ENCODE measurements at places on chromosomes 5 and 9.

GRCh38 chr9:110427497-110428104 is 89.9 kb upstream of the TXNDC8 start:
- DNase-seq = no peak

GRCh38 chr9:101229606-101230005 is 155.2 kb downstream of the BAAT start:
- no peak for DNase-seq

- no peak for DNase-seq
These were observed 317.7 kb downstream of the PDE4D start for GRCh38 chr5:59575648-59576445.

DNA sequence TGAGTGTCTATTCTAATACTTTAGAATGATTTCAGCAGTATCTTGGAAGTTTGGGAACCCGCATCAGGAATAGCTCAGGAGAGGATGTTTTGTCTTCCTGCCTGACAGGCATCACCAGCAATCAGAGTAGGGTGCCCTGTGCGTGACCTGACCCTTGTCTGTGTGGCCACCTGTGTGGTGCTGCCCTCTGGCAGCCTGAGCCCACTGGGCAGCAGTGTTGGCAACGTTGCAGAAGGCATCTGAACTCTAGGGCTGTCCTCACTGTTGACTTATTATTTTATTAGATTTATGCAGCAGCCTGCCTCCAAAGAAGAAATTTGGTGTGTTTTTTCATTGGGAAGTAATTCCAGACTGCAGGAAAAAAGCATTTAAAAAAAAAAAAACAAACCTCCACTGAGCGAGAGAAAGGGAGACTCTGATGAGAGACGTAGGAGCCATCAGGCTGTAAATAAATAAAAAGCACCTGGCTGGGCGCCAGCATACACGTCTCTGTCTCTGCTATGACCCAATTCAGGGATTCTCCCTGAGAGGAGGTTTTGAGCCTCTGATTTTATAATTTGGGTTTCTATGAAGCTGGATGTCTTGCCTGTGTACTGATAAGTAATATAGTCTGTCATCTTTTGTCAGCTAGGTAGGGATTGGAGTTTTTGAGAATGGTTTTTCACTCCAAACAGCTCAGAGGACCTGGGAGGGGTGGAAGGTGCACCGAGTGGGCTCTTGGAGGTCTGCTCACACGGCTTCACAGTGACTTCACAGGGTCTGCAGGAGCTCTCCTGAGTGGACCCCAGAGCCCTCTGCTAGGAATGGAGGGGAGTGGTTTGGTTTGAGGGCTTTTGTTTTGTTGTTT is 49.0 kb downstream of the FAM78A start:
- no peak for DNase-seq

DNA sequence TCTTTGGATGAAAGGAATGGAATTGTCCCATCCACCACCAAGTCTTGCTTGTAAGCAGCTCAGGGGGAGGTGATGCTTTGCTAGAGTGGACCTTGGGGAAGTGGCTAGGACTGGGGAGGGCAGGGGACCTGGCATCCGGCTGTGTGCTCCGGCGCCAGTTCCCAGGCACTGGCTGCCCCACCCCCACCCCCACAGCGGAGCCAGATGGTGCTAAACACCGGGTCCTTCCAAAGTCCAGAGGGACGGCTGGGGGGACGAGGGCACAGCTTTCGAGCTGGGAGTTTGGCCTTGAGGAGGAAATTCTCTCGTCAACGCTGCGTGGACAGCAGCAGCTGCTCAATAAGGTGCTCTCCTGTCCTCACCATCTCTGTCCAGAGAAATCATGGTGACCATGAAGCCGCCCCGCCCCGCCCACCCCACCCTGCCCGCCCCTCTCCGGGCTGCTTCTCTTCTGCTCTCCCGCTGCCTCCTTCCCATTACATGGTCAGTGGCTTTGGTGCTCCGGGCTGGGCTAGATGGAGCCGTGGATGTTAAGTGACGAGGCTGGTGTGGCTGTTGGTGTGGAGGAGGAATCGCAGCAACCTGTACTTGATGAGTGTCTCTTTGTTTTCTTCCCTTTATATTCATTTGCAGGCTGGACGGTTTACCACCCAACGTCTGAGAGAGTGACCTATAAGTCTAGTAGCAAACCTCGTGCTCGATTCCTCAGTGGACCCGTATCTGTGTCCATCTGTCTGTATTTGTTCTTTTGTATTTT is 115.7 kb downstream of the WNK2 start:
- DNase-seq = no peak

DNA sequence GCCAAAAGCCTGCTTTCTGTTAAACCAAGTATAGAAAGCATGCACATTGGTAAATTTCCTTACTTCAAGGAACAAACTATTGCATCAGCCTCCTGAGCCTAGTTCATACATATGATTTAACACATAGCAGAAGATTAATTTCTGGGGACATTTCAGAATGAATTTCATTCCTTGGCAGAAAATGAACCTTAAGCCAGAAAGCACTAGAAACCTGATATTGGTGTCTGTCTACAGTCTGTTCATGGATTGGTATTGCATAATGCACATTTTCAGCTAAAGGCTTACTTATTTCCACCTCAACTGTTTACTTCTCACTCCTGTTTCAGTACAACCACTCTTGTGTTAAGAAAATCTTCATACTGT is 1471.8 kb upstream of the NUDT12 start:
- DNase-seq = no peak

DNA sequence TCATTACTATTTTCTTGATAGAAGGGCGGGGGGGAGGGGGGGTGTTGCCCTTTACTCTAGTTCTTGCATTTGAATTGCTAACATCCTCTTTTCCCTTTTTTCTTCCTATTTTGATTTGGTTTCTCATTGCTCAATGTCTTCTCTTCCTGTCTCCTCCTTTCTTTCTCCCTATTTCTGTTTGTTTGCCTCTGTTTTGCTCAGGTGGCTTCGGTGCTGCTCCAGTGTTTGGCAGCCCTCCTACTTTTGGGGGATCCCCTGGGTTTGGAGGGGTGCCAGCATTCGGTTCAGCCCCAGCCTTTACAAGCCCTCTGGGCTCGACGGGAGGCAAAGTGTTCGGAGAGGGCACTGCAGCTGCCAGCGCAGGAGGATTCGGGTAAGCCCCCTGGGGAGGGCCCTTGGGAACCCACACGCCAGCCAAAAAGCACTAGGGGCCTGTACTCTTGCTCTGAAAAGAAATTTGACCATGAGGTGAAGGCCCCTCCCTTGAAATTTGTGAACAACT is 48.3 kb downstream of the FAM78A start:
- no peak for DNase-seq

GRCh38 chr9:32672469-32672868 is 37.0 kb upstream of the TAF1L start:
- DNase-seq = no peak
